Astrocyte (in vitro differentiated cells and primary cell): ENCODE measurements at places on chromosomes 13 and 19.
A peak's percentile ranks its signal among the peaks of the same experiment; 100 is the strongest.

DNA sequence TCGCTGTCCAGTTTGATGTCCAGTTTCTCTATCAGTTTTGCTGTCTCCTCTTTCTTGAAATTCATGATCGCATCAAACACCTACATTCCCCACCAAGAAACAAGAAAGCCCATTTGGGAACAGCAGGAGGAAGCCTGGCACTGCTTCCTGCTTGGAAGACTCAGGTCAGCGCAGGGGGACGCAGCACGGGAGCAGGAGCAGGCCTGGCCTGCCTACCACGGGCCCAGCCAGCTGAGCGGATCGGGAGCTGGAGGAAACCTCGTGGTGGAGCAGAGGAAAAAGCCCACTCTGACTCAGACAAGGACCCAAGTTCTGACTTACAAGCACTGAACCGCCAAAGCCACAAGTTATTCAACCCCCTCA is 3.9 kb downstream of the EEF2 start:
- DNase-seq: no peak
- H3K27me3 ChIP-seq: no peaks in the 10 kb centered on the region
- peaks cover 52% of the 10 kb centered on the region for H3K4me1 ChIP-seq
- no peak overlapping the region for H3K4me3 ChIP-seq
- H3K36me3 ChIP-seq: peaks cover 71% of the 10 kb centered on the region
- H3K27ac ChIP-seq: no peak overlapping the region

DNA sequence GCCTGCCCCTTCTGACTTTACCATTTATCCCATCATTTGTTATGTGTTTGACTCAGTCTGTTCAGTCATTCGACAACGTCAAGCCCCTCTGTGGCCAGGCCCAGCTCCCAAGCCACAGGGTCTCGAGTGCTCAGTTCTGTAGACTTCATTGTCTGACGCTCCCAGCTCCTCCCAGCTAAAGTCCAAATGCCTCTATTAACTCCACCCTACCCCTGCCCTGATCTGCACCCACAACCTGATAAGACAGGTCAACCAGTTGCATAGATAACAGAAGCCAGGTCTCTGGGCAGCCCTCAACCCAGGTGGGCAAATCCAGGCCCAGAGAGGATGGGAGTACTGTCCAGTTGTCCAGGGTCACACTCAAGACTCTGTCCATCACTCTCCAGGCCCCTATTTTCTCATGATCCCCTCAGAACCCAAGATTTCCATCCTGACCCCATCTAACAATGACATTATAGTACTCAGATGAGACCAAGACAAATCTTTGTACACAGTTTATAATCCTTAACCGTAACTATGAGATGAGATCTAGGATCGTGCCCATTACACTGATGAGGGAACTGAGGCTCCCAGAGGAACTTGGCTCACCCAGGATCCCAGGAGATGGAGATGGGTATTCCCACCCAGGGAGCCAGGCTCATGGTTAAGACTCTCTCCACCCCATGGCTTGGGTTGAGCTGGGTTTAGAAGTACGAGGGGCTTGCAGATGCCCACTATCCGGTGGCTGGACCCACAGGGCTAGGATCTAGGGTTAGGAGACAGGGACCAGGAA is 1.1 kb downstream of the TM6SF2 start:
- no peak overlapping the region for H3K27ac ChIP-seq
- no peaks in the 10 kb centered on the region for H3K36me3 ChIP-seq
- H3K27me3 ChIP-seq: no peaks in the 10 kb centered on the region
- DNase-seq: no peak
- peak overlapping the region; percentile 46 for H3K4me3 ChIP-seq

GRCh38 chr19:34057155-34057554 is 115.1 kb upstream of the LSM14A start:
- no peaks in the 10 kb centered on the region for H3K4me1 ChIP-seq
- no peaks in the 10 kb centered on the region for H3K36me3 ChIP-seq
- no peak for DNase-seq
- H3K4me3 ChIP-seq: no peak overlapping the region

DNA sequence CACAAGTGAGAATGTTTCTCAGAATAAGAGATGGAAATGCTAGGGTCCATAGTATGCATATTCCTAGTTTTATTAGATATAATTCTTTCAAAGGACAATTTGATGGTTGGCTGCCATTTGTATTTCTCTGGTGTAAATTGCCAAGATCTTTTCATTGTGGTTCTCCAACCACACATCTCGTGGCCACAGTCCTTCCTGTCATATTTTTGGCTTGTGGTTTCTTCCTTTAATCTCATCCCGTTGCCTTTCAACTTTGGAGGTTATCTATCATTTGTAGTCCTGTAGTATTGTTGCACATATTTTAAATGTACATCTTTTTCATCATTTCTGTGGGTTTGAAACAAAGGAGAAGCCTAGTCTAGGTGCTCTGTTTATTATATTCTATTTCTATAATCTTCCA is 61.2 kb downstream of the WASF3 start:
- peaks cover 6% of the 10 kb centered on the region for H3K27me3 ChIP-seq
- peaks cover 23% of the 10 kb centered on the region for H3K4me1 ChIP-seq
- no peak overlapping the region for H3K4me3 ChIP-seq
- DNase-seq: peak; percentile 49
- no peak overlapping the region for H3K27ac ChIP-seq
- H3K36me3 ChIP-seq: no peaks in the 10 kb centered on the region

- no peak overlapping the region for H3K4me3 ChIP-seq
- no peaks in the 10 kb centered on the region for H3K36me3 ChIP-seq
- no peak overlapping the region for H3K27ac ChIP-seq
- no peaks in the 10 kb centered on the region for H3K4me1 ChIP-seq
- DNase-seq: no peak
Observed at GRCh38 chr19:4547303-4548237, 7.7 kb upstream of the LRG1 start.

DNA sequence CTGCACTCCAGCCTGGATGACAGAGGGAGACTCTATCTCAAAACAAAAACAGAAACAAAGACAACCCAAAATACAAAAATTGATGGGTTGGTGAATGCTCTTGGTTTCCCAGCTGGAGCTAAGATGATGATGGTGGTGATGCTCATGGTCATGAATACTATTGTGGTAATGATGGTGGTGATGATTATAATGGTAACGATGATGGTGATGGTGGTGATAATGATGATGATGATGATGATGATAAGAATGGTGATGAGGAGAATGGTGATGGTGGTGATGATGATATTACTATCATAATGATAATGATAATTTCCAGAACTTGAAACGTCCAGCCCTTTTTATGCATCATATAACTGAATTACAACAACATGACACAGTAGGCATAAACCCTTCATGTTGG is 40.1 kb downstream of the VAV1 start:
- no peaks in the 10 kb centered on the region for H3K27me3 ChIP-seq
- no peak overlapping the region for H3K27ac ChIP-seq
- no peak overlapping the region for H3K4me3 ChIP-seq
- no peak for DNase-seq
- H3K4me1 ChIP-seq: no peaks in the 10 kb centered on the region

GRCh38 chr13:45718992-45719391 is 16.9 kb downstream of the CBY2 start:
- no peaks in the 10 kb centered on the region for H3K4me1 ChIP-seq
- H3K36me3 ChIP-seq: no peaks in the 10 kb centered on the region
- peak; percentile 23 for DNase-seq
- no peak overlapping the region for H3K4me3 ChIP-seq
- H3K27ac ChIP-seq: no peak overlapping the region

- no peak for DNase-seq
- no peaks in the 10 kb centered on the region for H3K4me1 ChIP-seq
- H3K27me3 ChIP-seq: peaks cover 6% of the 10 kb centered on the region
- H3K27ac ChIP-seq: no peak overlapping the region
- H3K36me3 ChIP-seq: no peaks in the 10 kb centered on the region
Observed at GRCh38 chr13:114199954-114200353, 20.9 kb downstream of the CFAP97D2 start.

- H3K27me3 ChIP-seq: peaks cover 2% of the 10 kb centered on the region
- no peak for DNase-seq
- H3K4me3 ChIP-seq: no peak overlapping the region
- H3K36me3 ChIP-seq: no peaks in the 10 kb centered on the region
Observed at GRCh38 chr19:18091217-18091608, 4.5 kb upstream of the IL12RB1 start.

- DNase-seq: no peak
- H3K27ac ChIP-seq: no peak overlapping the region
- H3K27me3 ChIP-seq: no peaks in the 10 kb centered on the region
- H3K4me3 ChIP-seq: no peak overlapping the region
Observed at GRCh38 chr13:80171096-80171495, 169.8 kb downstream of the SPRY2 start.

DNA sequence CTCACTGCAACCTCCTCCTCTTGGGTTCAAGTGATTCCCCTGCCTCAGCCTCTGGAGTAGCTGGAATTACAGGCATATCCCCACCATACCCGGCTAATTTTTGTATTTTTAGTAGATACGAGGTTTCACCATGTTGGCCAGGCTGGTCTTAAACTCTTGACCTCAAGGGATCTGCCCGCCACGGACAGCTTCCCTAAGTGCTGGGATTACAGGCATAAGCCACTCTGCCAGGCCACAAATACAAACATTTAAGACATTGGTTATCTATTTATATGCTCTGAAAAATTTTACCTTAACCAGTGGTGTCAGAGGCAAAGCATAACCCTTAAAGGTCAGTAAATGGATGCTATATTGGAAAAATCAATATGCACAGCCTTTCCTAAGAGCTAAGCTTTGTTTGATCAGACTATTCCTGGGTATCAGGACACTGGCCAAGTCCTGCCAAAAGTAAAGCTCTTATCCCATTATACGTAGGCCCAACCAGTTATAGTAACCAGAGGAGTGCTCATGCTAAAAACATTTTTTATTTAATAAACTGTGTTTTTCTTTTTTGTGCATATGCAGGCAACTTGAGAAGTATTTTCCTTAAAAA is 56.4 kb upstream of the STARD13 start:
- no peaks in the 10 kb centered on the region for H3K4me1 ChIP-seq
- no peak overlapping the region for H3K4me3 ChIP-seq

DNA sequence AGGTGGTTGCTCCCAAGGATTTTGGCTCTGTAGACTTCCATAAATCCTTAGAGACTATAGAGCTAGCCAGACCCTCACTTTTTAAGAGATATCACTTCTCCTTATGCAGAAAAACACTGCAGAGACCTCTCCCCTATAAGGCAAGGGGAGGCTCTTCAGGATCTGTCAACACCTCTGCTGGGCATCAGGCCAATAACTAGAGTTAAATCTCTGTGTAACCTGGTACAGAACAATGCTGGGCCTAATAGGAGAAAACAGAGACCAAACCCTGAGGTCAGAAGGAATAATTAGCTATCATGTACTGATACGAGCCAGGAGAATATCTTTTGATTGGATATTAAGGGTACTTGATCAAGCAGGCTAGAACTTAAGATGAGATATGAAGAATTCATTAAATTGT is 358.5 kb downstream of the TBC1D4 start:
- no peak overlapping the region for H3K27ac ChIP-seq
- H3K27me3 ChIP-seq: no peaks in the 10 kb centered on the region
- no peaks in the 10 kb centered on the region for H3K36me3 ChIP-seq
- H3K4me1 ChIP-seq: no peaks in the 10 kb centered on the region
- no peak overlapping the region for H3K4me3 ChIP-seq
- no peak for DNase-seq

DNA sequence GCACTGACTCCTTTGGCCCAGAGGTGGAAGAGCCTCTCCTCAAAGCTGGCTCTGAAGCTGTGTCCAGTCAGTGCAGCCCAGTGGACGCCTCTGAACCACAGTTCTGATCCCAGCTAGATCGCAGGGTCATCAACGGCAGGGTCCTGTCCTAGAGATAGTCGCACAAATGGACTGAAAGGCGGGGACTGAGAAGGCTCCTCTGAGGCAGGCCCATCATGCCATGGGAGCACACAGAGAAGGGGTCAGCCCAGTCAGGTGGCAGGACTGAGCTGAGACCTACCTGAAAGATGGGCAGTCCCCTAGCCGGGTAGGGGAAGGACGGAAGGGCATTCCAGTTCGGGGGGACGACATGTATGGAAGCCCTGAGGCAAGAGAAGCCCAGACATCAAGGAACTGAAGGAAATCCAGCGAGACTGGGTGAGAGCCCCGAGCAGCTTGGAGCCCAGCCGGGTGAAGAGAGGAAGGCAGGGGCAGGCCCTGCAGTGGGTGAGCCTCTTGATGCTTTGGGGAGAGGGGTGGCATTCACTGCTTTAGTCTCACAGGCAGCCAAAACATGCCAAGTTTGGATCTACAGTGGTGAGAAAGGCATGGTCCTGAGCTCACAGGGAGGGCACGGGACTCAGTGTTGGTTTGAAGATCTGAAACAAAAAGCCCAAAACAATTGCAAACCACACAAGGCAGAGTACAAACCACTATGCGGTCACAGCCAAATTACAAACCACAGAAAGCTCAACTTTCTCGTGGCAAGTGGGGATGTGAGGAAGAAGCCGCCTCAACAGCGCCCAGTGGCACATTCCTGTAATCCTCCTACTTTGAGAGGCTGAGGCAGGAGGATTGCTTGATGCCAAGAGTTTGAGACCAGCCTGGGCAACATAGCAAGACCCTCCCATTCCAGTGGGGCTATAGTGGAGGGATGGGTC is 10.0 kb downstream of the CALM3 start:
- H3K4me3 ChIP-seq: no peak overlapping the region
- H3K4me1 ChIP-seq: no peaks in the 10 kb centered on the region
- H3K36me3 ChIP-seq: peaks cover 26% of the 10 kb centered on the region

DNA sequence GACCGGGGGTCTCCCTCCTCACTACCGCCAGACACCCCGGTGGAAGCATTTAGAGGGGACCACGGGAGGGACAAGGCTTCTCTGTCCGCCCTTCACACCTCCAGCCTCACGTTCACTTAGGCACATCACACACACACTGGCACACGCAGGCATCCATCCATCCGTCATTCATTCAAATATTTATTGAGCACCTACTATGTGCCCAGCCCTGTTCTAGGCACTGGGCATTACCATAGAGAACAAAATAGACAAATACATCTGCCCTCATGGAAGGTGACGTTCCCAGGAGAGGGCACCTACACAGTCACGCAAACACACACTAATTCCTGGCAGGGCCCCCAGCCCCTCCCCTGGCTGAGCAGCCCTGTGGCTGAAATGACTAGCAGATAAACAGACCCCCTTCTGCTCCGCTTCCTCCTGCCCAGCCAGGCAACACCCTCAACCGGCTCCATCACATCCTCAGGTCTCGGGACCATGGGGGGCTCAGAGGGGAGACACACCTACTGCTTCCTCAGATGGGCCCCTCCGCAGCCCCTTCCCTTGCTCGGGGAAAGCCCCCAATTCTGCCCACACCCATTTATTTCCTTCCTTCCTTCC is 3.7 kb upstream of the NOP53 start:
- DNase-seq: no peak
- H3K27ac ChIP-seq: peak overlapping the region; percentile 99
- H3K4me3 ChIP-seq: no peak overlapping the region
- H3K36me3 ChIP-seq: peaks cover 18% of the 10 kb centered on the region

DNA sequence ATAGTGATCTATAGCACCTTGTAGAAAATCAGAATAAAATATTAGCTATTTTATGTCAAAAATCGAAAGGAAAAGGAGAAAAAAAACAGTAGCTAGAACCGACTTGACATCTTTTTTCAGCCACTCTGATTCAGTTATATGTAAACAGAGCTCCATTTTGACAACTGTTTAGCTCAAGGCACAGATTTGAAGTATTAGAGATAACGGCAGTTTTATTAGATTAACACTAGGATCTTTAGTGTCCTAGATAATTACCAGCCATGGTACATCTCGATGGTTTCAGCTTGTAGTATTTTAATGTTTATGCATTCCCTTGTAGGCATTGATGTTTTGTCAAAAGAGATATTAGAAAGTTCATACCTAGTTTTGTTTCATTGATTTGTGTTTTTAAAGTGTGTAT is 67.3 kb downstream of the PCDH17 start:
- no peak for DNase-seq
- H3K27ac ChIP-seq: no peak overlapping the region
- H3K27me3 ChIP-seq: no peaks in the 10 kb centered on the region

GRCh38 chr13:101967781-101968180 is 434.1 kb downstream of the FGF14 start:
- no peaks in the 10 kb centered on the region for H3K27me3 ChIP-seq
- no peaks in the 10 kb centered on the region for H3K36me3 ChIP-seq
- no peak for DNase-seq
- H3K4me3 ChIP-seq: no peak overlapping the region
- H3K27ac ChIP-seq: no peak overlapping the region
